ENCODE measurements at places on chromosomes 1 and 21.

GRCh38 chr1:38088366-38088765 lies 41.8 kb upstream of the POU3F1 start:
- no peak for DNase-seq

DNA sequence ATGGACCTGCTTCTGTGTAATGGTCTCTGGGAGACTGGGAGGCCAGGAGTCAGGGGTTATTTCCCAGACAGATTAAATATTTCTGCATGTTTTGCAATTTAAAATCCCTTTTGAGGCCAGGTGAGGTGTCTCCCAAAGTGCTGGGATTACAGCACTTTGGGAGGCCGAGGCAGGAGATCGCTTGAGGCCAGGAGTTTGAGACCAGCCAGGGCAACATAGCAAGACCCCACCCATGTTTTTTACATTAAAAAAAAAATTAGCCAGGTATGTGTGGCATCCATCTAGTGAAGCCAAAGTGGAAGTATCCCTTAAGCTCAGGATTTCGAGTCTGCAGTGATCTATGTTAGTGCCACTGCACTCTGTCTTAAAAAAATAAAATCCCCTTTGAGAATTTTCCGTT lies 34.1 kb downstream of the ECHDC2 start:
- no peak for DNase-seq

GRCh38 chr1:10814976-10815857 lies 18.8 kb upstream of the CASZ1 start:
- no peak for DNase-seq

DNA sequence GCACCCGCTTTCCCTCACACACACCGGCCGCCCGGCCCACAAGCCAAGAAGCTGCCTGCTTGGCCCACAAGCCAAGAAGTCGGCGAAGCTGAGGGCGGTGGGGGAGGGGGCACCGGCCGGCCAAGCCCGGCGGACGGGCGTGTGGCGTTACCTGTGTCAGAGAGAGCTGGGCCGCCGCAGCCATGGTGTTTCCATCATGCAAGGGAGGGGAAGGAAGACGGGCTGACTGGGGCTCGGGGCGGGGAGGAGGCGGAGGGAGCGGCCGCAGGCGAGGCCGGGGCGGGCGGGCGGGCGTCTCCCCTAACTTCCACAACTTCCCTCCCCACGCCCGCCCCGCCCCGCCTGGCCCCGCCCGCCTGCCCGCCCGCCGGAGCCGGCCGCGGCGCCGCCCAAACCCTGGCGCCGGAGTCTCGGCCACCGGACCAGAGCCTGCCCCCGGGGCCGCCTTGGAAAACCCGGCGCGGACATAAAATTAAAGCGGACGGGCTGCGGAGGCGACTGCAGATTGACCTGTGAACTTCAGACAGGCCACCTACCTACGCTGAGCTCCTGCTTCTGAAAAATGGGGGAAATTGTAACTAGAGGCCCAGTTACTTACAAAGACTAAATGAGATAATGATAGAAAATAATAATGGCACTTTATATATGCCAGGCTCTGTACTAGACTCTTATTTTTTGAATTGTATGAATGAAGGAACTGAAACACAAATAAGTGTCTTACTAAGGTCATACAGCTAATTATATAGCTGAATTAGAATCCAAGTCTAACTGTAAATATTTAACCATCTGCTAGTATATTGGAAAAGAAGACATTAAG lies at the start of gene EPS15:
Gene EPS15 (minus strand): TSS at position 219 of the 817 bp plus-strand sequence. CDS start 35 bp downstream, at position 184.
- peak; percentile 79 for DNase-seq

DNA sequence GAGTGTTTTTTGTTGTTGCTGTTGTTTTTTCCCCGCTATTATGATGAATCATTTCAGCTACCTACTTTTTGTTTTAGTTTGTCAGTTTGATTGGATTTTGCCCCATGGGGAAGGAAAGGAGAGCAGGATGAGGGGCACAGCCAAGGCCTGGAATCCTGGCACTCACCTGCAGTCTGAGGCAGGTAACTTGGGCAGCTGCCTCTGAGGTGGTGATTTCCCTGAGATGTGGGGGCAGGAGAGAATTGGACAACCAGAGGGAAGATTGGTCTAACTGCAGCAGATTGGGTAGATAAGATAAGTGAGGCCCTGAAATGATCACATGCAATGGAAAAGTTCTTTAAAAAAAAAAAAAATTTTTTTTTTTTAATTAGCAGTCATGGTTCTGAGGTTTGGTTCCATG lies 1.5 kb upstream of the LAX1 start:
- no peak for DNase-seq

GRCh38 chr1:191674626-191675179 lies 483.6 kb upstream of the RGS18 start:
- no peak for DNase-seq

- no peak for DNase-seq
Observed at GRCh38 chr1:156241926-156242325, at the start of gene BGLAP. TSS of gene BGLAP (plus strand) at chr1:156242184. CDS start at chr1:156242232, 48 bp downstream.

DNA sequence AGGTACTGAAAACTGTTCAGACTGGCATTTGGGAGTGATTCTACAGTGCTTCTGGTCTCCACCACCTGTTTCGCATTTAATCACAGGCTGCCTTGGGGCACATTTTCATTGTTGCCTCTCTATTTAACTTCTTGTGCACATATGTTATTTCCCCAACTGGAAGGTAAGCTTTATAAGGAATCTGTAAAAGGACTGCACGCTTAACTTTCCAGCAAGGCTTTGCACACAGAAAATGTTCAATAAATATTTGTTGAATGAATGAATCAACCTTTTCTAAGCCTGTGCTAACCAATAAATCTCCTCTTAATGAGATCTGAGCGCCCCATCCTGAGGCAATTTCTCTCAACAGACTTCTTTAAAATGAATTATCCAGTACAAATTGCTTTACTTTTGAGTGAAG lies 84.3 kb upstream of the ARHGAP29 start:
- no peak for DNase-seq

GRCh38 chr1:151849126-151849525 lies 4.4 kb downstream of the THEM5 start:
- no peak for DNase-seq

DNA sequence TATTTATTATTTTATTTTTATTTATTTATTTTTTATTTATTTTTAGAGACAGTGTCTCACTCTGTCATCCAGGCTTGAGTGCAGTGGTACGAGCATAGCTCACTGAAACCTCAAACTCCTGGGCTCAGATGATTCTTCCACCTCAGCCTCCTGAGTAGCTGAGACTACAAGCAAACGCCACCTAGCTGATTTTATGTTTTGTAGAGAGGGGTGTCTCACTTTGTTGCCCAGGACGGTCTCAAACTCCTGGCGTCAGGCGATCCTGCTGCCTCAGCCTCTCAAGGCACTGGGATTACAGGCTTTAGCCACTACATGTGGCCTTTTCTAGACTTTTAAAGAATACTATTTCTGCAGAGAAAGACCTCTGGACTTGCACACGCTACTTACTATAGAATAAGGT lies 61.3 kb upstream of the C1orf53 start:
- no peak for DNase-seq

GRCh38 chr1:202281316-202282024 lies 60.3 kb downstream of the UBE2T start:
- no peak for DNase-seq

- no peak for DNase-seq
Observed at GRCh38 chr1:170836141-170836540, 99.2 kb upstream of the MROH9 start.

GRCh38 chr1:59768792-59769735 lies 45.7 kb upstream of the HOOK1 start:
- no peak for DNase-seq

GRCh38 chr1:107264561-107264960 lies 123.7 kb downstream of the NTNG1 start:
- no peak for DNase-seq

DNA sequence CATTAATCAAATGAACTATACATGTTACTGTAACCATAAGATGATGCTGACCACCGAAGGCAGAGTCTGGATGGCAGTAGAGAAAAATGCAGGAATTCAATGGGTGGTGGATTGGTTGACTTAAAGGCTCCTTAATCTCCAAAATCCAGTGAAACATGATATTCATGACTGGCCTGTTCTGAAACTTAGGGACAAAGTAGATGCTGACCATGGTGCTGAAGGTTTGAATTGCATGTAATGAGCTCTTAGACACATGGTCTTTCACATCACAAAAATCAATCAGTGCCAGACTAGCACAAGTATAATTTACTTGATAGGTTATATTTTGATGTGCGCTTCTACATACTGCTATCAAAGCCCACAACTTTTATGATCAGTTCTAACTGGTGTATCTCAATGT lies 30.9 kb upstream of the NTMT2 start:
- DNase-seq, result no peak
